NCI-H748 treated with DMSO at 0.1 percent for 48 hours (cell line): ENCODE measurements at places on chromosomes 3 and 15.
A peak's percentile ranks its signal among the peaks of the same experiment; 100 is the strongest.

- peak; percentile 11 for DNase-seq
These were observed 680 bp downstream of the POC1A start for GRCh38 chr3:52153389-52154096.

GRCh38 chr15:31487811-31488436 lies 161.3 kb downstream of the KLF13 start:
- DNase-seq: no peak

DNA sequence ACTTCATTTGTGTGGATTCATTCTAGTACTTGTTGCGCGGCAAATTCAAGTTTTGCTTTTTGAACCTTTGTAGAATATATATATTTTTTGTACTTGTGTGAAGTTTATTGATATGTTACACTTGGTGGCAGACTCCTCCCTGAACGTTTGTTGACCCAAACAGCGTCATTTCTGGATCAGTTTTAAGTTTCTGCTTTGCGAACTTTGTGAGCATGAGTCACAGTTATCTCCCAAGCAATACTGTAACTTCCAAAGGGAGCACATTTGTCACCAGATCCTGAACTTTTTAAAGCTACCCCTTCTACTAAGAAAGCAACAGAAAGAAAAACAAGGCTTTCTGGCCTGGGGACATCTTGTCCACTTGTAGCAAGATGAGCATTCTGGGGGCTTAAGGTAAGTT lies 74.8 kb upstream of the CACNA2D3 start:
- no peak for DNase-seq

DNA sequence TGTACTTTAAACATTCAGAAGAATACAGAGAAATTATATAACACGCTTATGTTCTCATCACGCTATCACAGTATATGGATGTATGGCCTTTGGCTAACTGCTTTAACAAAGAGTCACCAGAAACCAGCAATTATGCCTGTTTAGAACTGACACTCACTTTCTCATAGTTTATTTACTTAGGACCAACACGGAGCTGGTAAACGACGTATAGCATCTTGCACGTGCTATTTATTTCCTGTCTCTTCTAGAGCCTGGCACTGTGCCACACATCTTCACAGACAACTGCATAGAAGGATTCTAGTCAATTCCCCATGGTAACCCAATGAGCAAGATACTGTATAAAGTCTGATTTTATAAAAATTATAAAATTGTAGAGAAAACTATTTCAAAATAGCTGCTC lies 43.6 kb downstream of the TBC1D2B start:
- peak; percentile 59 for DNase-seq

DNA sequence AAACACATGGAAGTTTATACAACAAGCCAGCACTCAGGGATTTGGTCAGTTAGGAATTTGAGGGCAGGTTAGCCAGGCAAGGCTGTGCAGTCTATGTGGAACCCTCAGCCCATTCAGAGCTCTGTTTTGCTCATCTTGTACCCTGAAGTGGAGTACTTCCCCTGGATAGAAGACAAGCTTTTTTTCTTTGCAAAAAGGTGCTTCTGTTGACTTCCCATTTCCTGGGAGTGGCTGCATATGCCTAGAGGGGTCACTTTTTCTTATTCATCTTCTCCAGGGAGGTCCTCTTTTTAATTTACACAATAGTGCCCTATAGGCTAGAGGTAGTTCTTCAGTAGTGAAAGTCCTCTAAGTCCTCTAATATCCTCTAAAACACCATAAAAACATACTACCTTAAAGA lies 225.0 kb upstream of the P2RY1 start:
- no peak for DNase-seq

DNA sequence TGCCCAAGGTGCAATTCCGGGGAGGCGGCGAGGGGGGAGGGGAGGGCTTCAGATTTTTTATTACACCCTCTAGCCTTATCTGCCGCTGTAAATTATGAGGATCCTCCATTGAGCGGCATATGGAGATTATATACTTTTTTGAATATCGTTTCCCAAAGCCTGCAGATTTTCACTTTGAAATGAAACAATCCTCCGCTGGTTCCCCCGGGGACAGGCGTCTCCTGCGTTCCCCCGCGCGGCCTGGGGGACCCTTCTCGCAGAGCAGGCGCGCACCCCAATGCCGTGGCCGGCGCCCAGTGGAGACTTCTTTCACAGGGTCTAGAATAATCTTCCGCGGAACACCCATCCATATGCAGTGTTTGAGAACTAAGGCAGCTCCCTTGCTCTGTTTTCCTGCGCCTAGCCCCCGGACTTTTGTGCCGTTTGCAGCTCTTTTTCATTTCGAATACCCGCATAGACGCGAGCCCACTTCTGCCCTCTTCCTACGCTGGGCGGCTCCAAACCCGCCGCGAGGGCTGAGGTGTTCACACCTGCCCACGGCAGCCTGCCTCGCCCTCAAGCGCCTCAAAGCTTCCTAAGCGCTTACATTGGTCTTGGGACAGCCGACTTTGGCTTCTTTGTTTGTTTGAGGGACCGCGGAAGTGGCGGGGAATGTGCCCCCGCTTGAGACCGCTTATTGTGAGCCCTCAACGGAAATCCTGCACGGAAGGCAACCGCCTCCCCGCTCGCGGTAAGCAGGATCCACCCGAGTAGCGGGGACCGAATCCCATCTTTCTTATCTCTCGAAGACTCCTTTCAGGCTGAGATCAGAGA lies 7.5 kb downstream of the SOX14 start:
- no peak for DNase-seq

- no peak for DNase-seq
These were observed 45.6 kb downstream of the DCBLD2 start for GRCh38 chr3:98855806-98856400.

DNA sequence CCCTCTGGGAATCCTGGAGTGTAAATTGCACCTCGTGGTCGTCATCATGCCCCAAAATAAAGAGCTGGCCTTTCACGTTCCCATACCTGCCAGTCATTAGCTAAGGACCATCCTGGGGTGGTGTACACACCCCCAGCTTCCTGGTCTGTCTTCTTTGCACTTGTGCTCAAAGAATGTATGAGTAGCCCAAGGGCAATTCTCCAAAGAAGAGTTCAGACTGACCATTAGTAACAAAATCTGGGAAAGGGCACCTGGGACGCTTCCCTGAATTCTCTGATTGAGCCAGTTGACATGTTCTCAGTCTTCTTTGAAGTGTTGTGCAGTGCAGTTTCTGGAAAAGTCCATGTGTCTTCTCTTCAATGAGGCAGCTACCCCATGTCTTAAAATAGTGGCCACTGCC lies 34.8 kb downstream of the FAM3D start:
- DNase-seq: no peak

GRCh38 chr3:52529376-52530333 lies 4.0 kb downstream of the NT5DC2 start:
- no peak for DNase-seq

DNA sequence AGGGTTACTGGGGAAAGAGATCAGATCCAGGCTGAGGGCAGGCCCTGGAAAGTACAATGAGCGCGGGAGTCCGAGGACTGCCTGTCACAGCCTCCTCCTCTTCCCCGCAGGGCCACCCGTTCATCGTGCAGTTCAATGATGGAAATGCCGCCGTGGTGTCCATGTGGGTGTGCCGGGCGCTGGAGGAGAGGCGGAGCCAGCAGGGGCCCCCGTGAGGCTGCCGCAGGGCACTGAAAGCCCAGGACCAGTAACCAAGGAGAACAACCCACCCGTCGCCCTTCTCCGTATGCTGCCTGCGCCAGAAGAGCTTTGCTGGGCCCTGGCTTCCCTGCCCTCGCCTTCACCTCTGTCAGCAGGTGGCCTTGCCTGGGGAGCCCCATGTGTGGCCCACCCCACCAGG lies 18.8 kb upstream of the SKOR1 start:
- no peak for DNase-seq

GRCh38 chr15:60917461-60918145 lies 311.5 kb downstream of the RORA start:
- no peak for DNase-seq

DNA sequence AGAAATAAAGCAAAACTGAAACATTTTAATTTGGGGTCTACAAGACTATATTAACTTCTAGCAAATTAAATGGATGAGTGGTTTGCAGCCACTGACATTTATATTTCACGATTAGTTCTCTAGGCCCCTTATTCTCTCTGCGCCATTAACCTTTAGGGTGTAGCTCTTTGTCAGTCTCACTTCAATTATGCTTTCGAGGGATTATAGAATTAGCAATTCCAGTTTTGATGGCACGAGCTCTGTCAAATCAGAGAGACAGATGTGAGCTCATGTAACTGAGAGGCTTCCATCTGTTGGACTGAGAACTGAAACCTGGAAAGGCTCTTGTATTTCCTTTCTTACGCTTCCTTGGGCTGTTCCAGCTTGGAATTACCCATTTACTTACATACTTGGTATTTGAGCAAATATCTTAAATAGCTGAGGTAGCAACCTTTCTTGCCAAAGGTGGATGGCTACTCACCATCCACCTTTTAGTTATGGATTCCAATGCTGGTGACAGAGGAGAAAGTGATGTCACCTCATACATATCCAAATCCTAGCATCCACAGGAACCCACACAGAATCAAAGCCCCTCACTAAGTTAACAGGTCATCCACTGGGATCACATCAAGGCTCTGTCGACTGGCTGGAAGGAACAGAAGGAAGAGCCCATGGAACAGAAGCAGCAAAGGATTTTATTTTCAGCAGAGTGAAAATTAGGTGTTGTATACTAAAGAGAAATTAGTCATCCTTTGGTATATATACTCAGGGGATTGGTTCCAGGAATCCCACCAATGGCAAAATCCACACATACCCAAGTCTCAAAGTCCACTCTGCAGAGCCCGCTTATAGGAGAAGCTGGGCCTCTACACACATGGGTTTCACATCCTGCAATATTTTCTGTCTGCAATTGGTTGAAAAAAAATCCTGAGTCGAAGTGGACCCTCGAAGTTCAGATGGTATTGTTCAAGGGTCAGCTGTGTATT lies 20.8 kb downstream of the VGLL4 start:
- no peak for DNase-seq

DNA sequence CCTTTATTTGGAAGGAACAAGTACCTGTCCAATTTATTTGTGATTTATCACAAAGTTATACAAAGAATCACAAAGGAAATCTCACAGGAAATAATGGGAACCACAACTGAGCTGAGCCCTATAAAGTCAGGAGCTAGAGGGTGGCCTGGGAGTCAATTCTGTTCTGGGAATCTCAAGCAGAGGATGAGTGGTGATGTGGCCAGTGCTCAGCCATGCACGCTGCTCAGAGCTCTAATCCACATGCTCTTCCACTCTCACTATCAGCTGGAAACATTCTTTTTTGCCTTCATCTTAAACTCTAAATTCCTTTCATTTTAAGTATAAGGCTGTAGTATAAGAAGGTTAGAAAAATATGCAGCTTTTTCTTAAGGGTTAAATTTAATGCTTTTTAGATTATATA lies 36.6 kb downstream of the UACA start:
- no peak for DNase-seq

- peak; percentile 7 for DNase-seq
These were observed 1.4 kb downstream of the GPR149 start for GRCh38 chr3:154428286-154429206.

DNA sequence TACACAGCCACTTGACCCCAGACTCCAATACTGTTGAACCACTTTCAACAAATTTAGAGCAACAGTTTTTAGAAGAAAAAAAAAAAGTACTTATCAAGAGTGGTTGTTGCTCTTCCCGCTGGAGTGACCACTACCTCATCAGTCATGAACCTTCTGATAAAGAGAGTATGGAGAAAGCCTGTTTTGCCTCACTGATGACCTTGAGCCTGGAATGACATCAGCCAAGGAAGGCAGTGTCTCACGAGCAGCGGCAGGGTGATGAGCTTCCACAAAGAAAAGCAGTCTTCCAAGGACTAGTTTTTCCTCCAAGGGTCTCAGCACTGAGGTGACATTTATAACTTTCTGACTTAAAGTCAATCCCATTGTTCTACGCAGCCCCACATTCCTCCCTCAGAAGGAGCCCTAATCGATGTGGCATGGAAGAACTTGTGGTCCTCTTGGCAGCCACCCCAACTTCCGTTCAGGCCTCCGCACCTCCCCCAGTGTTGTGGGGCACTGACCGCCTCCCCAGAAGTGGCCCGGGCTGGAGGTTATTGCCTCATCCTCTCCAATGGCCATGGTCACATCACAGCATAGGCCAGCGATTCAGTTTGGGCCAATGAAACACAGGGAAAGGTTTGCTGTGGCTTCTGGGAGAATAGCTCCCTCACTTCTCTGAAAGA lies 1.8 kb upstream of the CYP11A1 start:
- DNase-seq: no peak
